ENCODE measurements at places on chromosomes 7 and 10. TPM values are rescaled to one million over a fixed set of nuclear protein-coding genes. Genes with fewer than 3 reads are reported as not detected.

GRCh38 chr7:127949769-127950222, 81.4 kb downstream of the LRRC4 start:
- DNase-seq: no peak

Gene PWWP2B
- 17.1 TPM for total RNA-seq

GRCh38 chr10:44925224-44925623, 14.1 kb downstream of the TMEM72 start:
- DNase-seq: no peak

DNA sequence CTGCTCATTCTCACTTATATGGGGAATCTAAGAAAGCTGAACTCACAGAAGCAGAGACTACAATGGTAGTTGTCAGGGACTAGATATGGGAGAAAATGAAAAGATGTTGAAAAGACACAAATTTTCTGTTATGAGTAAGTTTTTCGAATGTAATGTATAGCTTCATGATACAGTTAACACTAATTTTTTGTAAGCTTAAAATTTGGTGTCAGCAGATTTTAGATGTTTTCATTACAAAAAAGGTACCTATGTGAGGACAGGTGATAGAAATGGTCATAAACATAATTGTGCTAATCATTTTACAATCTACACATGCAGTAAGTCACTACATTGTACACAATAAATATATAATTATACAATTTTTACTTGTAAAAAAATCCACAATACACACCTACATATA, 286.6 kb downstream of the ZNF33B start:
- DNase-seq: no peak

GRCh38 chr10:46541735-46542566, 14.5 kb downstream of the GPRIN2 start:
- peak; percentile 26 for DNase-seq
